Frontal cortex (tissue), 4 donors: ENCODE measurements at places on chromosomes 2 and 18. TPM values are rescaled to one million over a fixed set of nuclear protein-coding genes. Genes with fewer than 3 reads are reported as not detected.
A peak's percentile ranks its signal among the peaks of the same experiment; 100 is the strongest.

Gene SGO2
- total RNA-seq = 2.9 TPM

GRCh38 chr2:186256540-186256939, 229.5 kb upstream of the ZC3H15 start:
- DNase-seq = no peak

Gene CPSF3
- 39.9 TPM for total RNA-seq

Gene FNDC4
- 45.7 TPM for total RNA-seq

DNA sequence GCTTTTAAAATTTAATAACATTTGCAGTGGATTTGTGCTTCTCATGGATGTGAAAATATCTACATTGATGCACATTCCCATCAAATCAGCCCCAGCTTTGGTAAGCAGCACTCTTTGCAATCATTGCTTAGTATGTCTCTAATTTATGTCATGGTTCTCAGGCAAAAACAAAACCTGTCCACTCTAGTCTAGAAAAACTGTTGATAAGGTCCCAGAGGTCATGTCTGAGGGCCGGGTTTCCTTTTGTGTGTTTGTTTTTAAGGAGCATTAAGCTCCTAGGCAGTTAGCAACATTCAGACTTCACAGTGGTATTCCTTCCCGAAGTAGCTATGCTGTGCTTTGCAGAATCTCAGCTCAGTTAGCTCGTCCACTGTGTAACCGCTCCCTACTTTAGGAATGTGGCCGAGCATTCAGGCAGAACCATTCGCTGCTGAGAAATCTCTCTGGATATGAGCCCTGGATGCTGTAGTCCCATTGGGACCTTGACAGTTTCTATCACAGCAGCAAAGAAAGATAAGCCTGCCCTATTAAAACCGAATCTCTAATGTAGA, 4.0 kb downstream of the DIPK1C start:
- DNase-seq = no peak

DNA sequence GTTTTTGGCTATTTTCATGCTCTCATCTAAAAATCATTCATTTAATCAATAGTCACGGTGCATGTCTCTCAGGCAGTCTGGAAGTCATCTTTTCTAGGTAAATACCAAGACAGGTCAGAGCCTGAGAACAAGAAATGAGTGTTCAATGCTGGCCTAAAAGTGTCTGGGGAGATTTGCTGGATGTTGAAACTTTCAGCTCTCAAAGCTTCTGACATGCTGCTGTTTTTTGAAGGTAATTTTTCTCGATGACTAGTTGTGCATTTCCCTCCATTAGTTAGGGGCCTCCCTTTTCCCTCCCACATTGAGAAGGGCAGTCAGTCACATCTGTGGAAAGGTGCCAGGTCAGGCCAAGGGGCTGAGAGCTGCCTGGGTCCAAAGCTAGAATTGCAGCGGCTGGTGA, 115.6 kb downstream of the LPIN1 start:
- no peak for DNase-seq

Gene RAPGEF4
- total RNA-seq = 23.6 TPM

GRCh38 chr2:71789556-71790204, 336.3 kb downstream of the DYSF start:
- no peak for DNase-seq

Gene ANKRD23
- total RNA-seq = 4.1 TPM

Gene FBXO36
- total RNA-seq = 7.3 TPM

Gene CLIP4
- 49.3 TPM for total RNA-seq

Gene RBKS
- total RNA-seq = 3.7 TPM

DNA sequence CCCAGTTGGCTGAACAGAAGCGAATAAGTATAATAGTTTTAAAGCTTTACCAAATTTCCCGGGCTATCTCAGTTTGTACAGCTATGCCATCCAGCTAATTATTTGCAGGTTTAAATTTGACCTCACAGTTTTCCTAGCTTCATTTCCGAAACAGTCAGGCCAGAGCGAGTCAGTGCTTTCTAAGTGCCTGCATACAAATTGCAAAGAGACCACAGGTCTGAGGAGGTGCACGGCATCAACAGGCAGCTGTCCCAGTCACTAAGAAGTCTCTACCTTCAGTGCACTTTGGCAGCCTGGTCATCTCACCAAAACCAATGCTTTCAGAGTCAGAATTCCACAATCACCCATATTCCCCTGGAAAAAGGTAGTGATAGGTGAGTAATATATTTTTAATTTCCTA, 51.9 kb downstream of the LAMA1 start:
- DNase-seq = no peak

Gene CCDC102B
- total RNA-seq = 12.2 TPM

Gene TEX44
- total RNA-seq = not detected

Gene HOXD10
- not detected for total RNA-seq

- no peak for DNase-seq
Measured at GRCh38 chr18:55307505-55307904, 280.5 kb downstream of the TCF4 start.

Gene PHLPP1
- 16.3 TPM for total RNA-seq

Gene EPB41L5
- total RNA-seq = 97.0 TPM

DNA sequence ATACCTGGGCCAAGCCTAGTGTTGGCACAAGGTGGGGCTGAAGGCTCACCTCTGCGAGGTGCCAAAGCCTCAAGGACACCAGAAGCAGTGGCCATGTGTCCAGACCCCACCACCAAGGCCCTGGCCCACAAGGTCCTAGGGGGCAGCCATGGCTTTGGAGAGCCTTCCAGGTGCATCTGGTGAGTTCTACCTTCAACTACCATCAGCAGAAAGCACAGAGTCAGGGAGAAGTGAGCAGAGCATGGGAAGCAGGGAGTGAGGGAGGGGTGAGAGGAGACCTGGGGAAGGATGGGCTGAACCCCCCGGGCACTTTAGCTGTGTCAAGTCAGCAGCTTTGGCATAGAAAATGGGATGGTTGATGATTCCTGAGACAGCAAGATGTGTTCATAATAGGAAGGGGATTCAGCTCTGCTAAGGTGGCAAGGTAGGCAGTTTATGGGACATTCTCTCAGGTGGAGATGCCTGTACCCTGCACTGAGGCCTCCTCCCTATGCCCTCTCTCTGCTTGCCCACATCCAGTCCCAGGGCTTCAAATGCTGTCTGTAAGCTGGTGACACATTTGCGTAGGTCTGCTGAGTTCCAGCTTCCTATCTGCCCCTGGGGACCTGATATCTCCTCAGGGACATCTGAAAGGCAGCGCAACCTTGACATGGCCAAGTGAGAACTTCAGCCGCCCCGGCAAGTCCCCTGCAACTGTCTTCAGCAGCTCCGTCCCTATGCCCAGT, 83.4 kb upstream of the RGPD5 start:
- no peak for DNase-seq

Gene TBC1D8
- total RNA-seq = 6.1 TPM

DNA sequence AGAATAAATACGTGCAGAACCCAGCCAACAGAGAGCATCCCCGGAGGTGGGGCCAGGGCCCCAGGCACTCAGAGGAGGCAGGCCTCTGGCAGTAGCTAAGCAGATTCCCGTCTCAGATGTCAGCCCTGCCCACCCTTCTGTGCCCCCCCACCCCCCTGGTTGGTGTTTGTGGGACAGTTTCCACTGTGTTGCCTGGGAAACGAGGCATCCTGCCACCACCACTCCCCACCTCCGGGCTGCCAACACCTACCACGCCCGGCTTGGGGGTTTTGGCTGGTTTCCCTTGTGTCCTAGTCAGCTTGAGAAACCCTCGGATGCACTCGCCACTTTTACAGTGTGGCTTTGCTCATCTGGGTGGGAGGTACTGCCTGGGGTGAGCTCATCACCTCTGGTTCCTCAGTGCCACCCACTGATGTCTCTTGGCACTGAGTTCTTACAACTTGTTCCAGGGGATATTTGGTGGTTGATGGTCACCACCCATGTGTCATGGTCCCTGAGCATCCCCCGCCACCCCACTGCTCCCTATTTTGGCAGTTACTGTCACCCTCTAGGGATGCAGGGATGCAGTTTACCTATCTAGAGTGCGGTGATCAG, 72.4 kb upstream of the YWHAQ start:
- DNase-seq = no peak

DNA sequence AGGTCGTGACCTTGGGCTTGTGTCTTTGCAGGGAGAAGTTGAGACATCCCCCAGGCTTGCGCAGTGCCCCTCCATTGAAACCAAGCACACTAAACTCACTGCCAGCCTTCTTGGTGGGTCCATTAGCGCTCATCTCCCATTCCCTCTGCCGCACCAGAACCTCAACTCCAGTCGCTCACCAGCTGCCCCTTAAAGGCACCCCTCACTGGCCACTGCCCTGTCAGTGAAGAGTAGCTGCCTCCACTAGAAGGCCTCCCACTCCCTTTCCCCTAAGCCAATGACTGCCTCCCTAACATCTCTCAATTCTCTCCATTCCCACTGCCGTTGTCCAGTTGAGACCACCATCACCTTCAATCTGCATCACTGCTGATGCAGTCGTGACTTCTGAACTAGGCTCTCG, 114.8 kb upstream of the EPC2 start:
- DNase-seq = no peak

- DNase-seq = no peak
Measured at GRCh38 chr2:212936572-212936971, 214.8 kb downstream of the IKZF2 start.

Gene MAP2
- 678 TPM for total RNA-seq

- DNase-seq = no peak
Measured at GRCh38 chr2:20180676-20181648, 44.0 kb downstream of the SDC1 start.

- DNase-seq = no peak
Measured at GRCh38 chr2:231187736-231188505, 10.5 kb upstream of the ARMC9 start.

GRCh38 chr2:99961196-99961913, 181.0 kb downstream of the AFF3 start:
- no peak for DNase-seq

- DNase-seq = no peak
Measured at GRCh38 chr2:31660165-31660564, 79.4 kb upstream of the SRD5A2 start.

GRCh38 chr2:187079901-187080300, 230.9 kb upstream of the ZSWIM2 start:
- no peak for DNase-seq

GRCh38 chr2:29119211-29119610, 4.0 kb downstream of the CLIP4 start:
- no peak for DNase-seq

DNA sequence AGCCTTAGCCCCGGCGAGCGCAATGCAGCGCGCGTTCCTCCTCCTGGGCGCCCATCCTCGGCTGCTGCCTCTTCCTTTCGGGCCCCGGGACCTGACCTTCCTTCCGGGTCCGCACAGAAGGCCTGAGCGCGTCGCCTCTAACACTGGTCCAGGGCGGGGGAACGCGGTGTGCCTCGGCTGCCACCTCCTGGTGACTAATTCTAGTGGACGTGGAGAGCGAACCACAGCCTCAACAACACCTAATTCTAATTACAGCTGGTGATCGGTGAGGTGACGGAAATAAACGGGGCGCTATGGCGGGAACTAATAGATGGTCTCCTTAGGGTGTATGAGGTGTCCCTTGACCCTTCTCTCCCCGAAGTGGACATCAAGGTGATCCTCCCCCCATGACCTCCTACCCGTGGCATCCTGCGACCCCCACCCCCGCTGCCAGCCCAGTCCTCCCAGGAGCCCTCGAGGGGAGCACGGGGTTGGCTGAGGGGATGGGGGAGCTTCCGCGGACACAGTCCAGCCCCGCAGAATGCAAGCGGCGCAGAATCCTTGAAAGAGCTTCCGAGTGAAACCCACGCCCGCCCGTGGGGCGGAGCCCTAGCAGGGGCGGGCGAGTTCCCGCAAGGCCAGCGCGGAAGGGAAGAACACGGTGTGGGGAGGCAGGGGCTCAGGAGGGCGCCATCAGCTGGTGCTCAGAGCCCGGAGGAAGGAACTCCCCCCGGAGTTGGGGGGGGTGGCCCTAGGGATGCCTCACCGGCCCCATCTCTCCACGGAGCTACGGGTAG, 12.8 kb upstream of the HMSD start:
- peak; percentile 39 for DNase-seq

Gene ATP6V1B1
- not detected for total RNA-seq

Gene SNED1
- total RNA-seq = 4.5 TPM

DNA sequence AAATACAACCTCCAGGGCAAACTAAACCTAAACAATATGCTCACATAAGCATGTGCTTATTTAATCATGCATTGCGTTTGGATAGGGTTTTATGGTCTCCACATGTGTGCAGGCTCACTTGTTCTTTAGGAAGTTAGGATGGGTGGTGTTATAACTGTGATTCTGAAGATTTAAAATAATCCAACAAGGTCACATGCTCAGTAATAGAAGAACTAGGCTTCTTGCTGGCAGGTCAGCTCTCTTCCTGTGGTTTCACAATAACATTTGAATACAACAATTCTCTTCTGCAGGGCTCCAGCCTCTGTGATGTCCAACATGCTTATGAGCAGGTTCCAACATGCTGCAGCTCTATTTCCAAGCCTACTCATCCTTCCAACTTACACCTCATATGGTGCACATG, 84.0 kb downstream of the MYL12B start:
- DNase-seq = no peak

GRCh38 chr18:44849361-44849760, 168.7 kb downstream of the SETBP1 start:
- DNase-seq = no peak

DNA sequence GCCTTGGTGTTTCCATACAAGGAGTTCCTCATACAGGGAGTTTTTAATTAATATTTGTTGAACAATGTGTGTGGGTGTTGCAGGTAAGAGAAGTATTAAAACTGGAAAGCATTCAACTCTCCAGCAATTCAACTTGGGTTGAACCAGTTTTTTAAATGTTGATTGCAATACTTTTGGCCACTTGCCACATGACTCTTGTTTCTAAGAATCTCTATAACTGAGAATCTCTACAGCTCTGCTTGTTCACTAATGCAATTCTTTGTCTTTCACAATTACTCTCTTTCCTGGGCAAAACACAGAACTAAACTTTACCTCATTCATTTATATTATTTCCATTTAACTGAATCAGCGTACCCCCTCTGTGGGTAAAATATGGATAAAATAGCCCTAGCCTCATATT, 429.4 kb downstream of the ARHGAP15 start:
- no peak for DNase-seq

DNA sequence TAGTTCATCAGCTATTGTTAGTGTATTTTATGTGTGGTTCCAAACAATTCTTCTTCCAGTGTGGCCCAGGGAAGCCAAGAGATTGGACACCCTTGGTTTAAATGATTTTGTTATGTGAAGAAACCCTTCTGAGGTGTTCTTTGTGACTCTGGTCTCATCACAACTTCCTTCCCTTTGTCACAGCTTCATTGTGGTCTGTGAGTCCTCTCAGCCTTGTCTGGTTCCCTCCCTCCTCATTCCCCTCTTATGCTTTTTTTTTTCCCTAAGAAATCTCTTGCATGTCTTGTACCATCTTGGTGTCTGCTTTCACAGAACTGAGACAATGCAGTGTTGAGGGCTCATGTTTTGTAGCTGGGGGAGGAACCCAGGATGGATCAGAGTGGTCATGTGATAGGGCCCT, 118.9 kb downstream of the TMEM182 start:
- DNase-seq = no peak

Gene IL18RAP
- 0.41 TPM for total RNA-seq

DNA sequence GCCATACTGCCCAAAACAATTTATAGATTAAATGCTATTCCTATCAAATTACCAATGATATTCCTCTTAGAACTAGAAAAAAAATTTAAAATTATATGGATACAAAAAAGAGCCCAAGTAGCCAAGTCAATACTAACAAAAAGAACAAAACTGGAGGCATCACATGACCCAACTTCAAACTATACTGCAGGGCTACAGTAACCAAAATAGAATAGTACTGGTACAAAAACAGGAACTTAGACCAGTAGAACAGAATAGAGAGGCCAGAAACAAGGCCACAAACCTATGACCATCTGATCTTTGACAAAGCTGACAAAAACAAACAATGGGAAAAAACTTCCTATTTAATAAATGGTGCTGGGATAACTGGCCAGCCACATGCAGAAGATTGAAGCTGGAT, 86.1 kb upstream of the KYNU start:
- DNase-seq = no peak

GRCh38 chr2:40168032-40168431, 283.9 kb downstream of the SLC8A1 start:
- DNase-seq = no peak
